Stimulated activated CD4-positive, alpha-beta T cell treated with anti-CD3 and anti-CD28 coated beads, TNF-alpha, amount 100 ng/mL, for 1 hour (primary cell): ENCODE measurements at places on chromosomes 6 and 20.

GRCh38 chr20:1660246-1660645, 2.7 kb upstream of the SIRPG start:
- no peak for DNase-seq

- no peak for DNase-seq
Measured at GRCh38 chr6:44230034-44230675, 6.8 kb downstream of the SLC29A1 start.

GRCh38 chr20:25318471-25319240, 70.8 kb downstream of the PYGB start:
- DNase-seq, result no peak

DNA sequence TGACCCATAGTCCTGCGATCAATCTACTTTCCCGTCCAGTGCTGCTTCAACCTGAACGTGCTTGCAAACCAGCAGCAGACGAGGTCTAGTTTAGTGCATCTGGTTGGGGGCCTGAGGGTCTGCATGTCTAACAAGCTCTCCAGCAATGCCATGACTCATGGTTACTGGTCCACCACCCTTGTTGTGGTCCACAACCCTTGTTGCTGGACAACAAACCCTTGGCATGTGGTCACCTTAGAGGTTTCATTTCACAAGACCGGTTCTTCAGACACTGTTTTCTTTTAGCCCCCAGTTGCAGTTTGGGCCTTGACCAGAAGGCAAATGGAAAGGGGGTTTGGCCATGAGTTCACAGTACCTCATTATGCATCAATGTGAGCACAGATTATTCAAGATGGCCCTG, 424.8 kb downstream of the QKI start:
- DNase-seq, result no peak

- no peak for DNase-seq
Measured at GRCh38 chr6:54188846-54189245, 77.6 kb downstream of the MLIP start.

DNA sequence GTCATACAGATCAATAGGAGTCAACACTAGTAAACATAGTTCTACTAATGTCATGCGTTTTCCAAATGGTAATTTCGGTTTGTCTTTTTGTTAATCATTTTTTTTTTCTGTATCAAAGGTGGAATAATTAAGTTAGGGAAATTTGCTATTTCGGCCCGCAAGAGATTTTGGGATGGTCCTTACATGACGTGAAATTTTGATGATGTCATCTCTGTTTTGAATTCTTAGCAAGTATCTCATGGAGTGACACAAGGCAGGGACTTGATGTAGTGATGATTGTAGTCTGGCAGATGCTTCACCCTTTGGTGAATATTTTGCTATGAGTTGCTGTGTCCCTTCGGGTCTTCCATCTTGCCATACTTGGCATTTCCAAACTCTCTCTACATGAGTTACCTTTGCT, 608.0 kb downstream of the BCKDHB start:
- DNase-seq, result no peak

- no peak for DNase-seq
Measured at GRCh38 chr6:5247201-5247600, 13.5 kb downstream of the LYRM4 start.

GRCh38 chr20:62120990-62121775, 1.1 kb upstream of the LSM14B start:
- no peak for DNase-seq

DNA sequence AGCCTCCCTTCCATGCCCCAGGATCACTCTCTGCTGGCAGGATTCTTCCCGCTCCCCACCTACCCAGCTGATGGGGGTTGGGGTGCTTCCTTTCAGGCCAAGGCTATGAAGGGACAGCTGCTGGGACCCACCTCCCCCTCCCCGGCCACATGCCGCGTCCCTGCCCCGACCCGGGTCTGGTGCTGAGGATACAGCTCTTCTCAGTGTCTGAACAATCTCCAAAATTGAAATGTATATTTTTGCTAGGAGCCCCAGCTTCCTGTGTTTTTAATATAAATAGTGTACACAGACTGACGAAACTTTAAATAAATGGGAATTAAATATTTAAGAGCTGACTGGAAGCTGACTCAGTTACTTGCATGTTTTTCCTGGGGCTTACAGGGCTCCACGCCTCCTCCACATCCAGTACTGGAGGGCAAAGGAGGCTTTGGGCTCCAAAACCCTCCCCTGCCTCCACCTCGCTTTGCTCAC, 24.3 kb upstream of the FANCE start:
- no peak for DNase-seq

GRCh38 chr6:136365776-136366354, 76.2 kb upstream of the BCLAF1 start:
- no peak for DNase-seq
